CD4-positive, CD25-positive, alpha-beta regulatory T cell (primary cell): ENCODE measurements at places on chromosomes 3 and 15. TPM values are rescaled to one million over a fixed set of nuclear protein-coding genes. Genes with fewer than 3 reads are reported as not detected.

GRCh38 chr15:59711451-59712243 is 22.5 kb upstream of the BNIP2 start:
- no peaks in the 10 kb centered on the region for H3K36me3 ChIP-seq
- no peak overlapping the region for H3K27ac ChIP-seq
- no peak overlapping the region for H3K4me3 ChIP-seq
- no peaks in the 10 kb centered on the region for H3K4me1 ChIP-seq
- no peaks in the 10 kb centered on the region for H3K27me3 ChIP-seq

SLC22A14 gene
- polyA plus RNA-seq = not detected

DNA sequence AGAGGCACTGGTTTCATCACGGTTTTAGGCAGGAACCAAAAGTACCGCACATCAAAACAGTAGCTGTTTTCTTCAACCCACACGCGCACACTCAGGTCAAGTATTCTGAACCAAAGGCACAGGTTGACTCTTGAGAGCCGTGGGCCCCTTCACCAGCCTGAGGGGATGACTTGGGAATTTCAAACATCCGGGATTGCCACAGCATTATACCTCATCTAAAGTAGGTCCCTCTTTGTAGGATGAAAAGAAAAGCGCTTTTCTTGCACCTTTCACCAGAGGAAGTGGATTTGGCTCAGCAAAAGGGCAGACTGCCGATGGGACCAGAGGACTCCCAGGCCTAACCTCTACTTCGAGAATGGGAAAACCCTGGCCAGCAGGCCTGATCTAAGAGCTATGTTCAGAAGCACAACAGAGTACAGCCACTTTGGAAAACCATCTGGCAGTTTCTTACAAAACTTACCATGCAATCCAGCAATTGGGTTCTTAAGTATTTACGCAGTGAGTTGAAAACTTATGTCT is 88.2 kb upstream of the PROK2 start:
- no peaks in the 10 kb centered on the region for H3K36me3 ChIP-seq
- peaks cover 14% of the 10 kb centered on the region for H3K4me1 ChIP-seq
- DNase-seq = peak; percentile 7
- H3K27ac ChIP-seq = no peak overlapping the region
- H3K27me3 ChIP-seq = no peaks in the 10 kb centered on the region
- peak overlapping the region; percentile 34 for H3K4me3 ChIP-seq

TMC3 gene
- polyA plus RNA-seq = not detected

DNA sequence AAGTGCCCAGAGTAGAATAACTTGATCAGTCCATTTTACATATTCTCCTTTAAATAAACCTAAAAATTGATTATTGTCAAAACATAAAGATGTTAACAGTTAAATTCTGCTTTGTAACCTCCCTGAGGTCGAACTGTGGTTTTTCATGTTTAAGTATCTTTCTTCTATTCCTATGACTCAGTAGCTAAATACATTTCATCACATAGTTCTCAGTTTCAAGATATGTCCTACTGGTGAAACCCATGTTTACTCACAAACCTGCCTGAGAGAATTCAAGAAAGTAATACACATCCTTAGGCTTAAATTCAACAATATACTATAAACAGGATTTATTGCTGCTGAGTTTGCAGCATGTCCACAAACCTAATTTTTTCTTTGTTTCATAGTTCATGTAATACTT is 692.9 kb downstream of the ZPLD1 start:
- H3K27ac ChIP-seq = no peak overlapping the region
- H3K36me3 ChIP-seq = no peaks in the 10 kb centered on the region
- H3K27me3 ChIP-seq = no peaks in the 10 kb centered on the region
- no peak overlapping the region for H3K4me3 ChIP-seq
- no peak for DNase-seq
- no peaks in the 10 kb centered on the region for H3K4me1 ChIP-seq

DNA sequence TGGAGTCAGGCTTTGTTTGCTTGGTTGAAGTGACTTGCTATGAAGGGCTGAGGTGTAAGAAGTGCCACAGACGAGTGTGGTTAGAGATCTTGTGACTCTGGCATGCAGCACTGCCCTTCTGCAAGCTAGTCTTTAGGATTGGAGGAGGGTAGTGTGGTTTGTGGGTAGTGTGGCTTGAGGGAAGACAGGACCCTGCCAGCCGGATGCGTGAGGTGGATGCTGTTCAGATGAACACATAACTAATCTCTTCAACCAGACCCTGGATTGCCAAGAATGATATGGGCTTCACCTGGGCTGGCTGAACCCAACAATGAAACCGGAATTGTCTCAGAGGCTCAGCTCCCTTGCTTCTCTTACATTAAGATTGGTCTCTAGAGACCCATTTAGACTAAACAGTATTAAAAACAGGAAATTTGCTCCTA is 32.7 kb downstream of the STARD9 start:
- DNase-seq = peak; percentile 83
- peak overlapping the region; percentile 26 for H3K4me3 ChIP-seq
- H3K27me3 ChIP-seq = no peaks in the 10 kb centered on the region
- peaks cover 43% of the 10 kb centered on the region for H3K4me1 ChIP-seq
- no peaks in the 10 kb centered on the region for H3K36me3 ChIP-seq
- H3K27ac ChIP-seq = no peak overlapping the region

- no peaks in the 10 kb centered on the region for H3K27me3 ChIP-seq
- H3K36me3 ChIP-seq = no peaks in the 10 kb centered on the region
- peak overlapping the region; percentile 88 for H3K4me3 ChIP-seq
- peaks cover 43% of the 10 kb centered on the region for H3K4me1 ChIP-seq
Measured at GRCh38 chr15:90531147-90531546, 1.4 kb downstream of the CRTC3 start.

DNA sequence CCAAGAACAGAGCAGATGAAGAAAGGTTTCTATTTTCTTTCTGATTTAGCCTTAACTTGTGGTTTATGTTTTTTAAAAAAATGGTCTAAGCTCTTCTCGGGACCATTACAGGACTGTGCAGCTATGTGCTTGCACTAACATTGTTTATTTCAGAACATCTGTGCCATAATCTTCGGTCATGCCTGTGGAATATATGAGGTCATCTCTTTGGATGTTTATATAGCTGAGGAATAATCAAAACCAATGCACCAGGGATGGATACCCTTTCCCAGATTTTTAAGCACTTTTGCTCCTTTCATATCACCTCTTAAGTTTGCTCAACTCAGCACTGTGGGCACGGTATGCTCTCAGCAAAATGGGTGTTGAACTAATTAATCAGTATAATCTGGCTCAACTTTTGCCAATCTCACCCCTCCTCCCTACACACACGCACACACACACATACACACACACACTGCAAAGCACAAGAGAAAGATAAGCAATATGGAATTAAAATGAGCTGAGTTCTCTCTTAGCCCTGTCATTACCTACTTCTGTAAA is 268.5 kb upstream of the TMC3 start:
- no peaks in the 10 kb centered on the region for H3K36me3 ChIP-seq
- no peak overlapping the region for H3K27ac ChIP-seq
- no peaks in the 10 kb centered on the region for H3K27me3 ChIP-seq
- DNase-seq = no peak
- H3K4me3 ChIP-seq = no peak overlapping the region
